ENCODE measurements at places on chromosomes 3 and 15.

DNA sequence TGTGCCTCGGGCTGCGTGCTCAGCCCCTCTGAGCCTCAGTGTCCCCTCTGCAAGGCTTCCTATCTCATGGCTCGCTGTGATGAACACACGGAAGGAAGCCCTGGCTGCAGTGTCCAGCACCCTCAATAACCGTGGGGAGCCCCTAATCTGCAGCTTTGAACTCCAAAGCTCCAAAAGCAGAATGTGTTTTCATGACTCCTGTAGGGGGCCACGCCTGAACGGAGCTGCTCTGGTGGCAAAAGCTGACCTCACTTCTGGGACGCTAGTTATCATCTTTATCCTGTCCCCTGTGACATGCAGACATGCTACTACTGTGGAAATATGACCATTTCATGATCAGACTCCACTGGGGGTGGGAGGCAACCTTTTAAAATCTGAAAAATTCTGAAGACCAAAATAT is 98.8 kb downstream of the SEC22A start:
- DNase-seq = no peak

DNA sequence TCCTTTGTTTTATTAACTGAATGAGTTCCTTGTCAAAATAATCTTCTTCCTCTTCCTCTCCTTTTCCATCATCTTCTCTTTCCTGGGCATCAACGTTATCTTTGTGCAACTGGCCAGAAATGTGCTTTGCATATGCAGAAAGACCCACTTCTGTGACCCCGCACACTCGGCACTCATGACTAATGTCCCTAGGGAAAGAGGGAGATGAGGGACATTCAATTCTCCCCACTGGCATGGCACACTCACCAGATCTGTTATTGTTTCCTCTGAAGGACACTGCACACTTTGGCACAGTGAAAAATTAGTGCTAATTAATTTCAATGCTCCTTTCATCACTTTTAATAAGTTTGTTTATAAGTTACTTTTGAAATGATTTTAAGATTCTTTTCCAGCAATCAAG is 34.0 kb downstream of the ZNF106 start:
- no peak for DNase-seq

DNA sequence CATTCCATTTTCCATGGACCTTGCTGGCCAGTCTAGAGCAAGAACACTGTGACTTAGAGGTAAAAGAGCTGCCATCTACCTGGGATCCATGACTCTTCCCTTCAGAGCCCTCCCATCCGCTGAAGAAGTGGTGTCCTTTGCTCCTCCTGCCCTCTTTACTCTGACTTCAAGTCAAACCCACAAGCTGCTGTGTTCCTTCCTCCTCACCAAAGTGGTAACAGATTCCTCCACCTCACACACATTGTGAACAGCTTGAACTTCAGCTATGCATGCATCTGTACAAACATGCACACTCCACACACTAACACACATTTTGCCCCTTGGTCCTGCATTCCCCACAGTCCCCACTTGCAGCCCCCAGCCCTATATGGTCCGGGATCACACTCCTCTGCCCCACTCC is 990 bp downstream of the IQCF5 start:
- no peak for DNase-seq

GRCh38 chr3:128074851-128075521 is 22.7 kb downstream of the SEC61A1 start:
- DNase-seq = peak; percentile 35

- no peak for DNase-seq
Observed at GRCh38 chr3:35635407-35635806, 3.9 kb upstream of the ARPP21 start.

DNA sequence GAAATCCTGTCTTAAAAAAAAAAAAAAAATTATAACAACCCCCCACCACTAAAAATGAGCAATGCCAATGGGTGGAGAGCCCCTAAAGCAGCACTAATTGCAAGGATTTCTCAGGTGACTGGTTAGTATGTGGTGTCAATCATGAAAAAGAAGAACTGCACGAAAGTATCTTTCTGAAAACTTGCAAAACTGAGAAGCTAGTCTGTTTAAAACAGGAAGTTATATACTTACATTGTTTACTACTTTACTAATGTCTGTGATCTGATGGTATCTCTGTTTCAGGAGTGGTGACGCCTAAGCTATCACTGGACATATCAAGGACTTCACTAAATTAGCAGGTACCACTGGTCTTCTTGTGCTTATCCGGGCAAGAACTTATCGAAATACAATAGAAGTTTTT is at the start of gene CCR3:
CCR3 (plus strand) TSS at position 341 of the 400 bp plus-strand sequence. CDS start 22,699 bp downstream, outside the sequence.
- DNase-seq = no peak

GRCh38 chr15:69703532-69704187 is 251.0 kb downstream of the RPLP1 start:
- no peak for DNase-seq

DNA sequence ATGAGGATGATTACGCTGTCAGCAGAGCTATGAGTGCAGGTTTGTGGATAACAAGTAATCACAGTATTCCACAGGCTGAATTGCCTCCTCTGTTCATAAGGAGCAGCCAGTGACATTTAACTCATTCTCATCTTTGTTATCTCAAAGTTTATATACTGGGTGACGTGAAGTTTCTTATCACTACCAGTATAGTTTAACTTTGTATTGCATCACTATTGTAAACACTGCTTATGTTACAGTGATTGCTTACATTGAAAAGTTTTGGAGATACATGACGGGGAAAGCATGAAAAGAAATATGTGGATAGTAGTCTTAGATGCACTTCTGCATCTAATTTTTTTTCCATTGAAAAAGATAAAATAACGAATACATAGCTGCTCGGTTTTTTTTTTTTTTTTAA is 429.7 kb downstream of the VGLL3 start:
- DNase-seq = no peak

- DNase-seq = no peak
Observed at GRCh38 chr3:100468676-100469075, 23.7 kb upstream of the TMEM45A start.

DNA sequence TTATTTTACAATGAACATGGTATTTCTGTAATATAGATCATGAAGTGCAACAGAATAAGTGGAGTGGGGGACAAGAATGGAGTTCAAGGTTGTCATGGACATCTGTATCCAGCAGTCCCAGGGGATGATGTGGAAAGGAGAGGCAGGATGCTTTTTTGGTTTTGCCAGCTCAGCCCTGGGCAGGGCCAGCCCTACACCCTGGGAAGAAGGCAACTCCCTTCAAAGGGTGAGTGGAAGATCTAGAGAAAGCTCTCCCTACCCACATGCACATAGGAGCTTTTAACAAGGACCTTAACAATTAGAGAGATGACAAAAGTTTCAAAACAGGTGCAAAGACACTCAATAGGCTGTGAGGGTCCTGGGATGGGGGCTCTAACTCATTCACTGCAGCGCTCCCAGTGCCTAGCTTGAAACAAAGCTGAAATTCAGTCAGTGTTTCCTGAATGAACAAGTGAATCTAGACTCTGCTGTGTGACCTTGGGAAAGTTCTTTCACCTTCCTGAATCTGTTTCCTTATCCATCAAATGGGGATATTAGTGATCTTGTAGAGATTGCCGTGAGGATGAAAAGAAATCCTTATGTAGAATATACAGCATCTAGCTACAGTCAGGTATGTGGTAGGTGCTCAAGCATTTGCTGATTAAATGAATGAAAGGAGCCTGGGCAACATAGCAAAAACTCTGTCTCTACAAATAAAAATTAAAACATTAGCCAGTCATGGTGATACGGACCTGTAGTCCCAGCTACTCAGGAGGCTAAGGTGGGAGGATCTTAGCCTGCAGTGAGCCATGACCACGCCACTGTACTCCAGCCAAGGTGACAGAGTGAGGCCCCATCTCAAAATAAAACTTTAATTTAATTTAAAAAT is 14.3 kb downstream of the BHLHE40 start:
- DNase-seq = peak; percentile 63

DNA sequence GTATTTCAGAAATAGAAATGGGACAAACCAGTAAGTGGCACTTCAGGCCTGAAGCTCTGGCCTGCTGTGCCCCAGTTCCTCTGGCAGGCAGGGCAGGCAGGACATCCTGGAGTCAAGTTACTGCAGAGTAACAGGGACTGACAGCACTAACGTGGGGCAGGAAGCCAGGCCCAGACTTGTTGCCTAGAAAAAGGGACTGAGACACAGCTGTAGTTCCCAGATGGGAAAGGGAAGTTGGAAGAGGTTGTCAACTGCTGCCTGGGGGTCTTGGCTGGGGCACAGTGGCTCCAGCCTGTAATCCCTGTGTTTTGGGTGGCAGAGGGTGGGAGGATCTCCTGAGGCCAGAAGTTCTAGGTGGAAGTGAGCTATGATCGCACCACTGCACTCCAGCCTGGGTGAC is 171.9 kb downstream of the FMN1 start:
- peak; percentile 77 for DNase-seq

DNA sequence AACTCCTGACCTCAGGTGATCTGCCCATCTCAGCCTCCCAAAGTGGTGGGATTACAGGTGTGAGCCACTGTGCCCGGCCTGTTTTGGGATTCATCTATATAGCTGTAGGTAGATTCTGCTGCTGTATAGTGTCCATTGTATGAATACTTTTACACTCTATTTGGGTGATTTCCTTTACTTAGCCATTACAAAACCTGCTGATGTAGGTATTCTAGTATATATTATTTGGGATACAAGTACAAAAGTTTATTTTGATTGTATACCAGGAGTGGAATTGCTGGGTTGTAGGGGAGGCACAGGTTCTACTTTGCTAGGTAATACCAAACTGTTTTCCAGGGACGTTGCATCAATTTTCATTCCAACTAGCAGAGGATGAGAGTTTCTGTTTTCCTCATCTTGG is 9.5 kb upstream of the OXSR1 start:
- DNase-seq = no peak

DNA sequence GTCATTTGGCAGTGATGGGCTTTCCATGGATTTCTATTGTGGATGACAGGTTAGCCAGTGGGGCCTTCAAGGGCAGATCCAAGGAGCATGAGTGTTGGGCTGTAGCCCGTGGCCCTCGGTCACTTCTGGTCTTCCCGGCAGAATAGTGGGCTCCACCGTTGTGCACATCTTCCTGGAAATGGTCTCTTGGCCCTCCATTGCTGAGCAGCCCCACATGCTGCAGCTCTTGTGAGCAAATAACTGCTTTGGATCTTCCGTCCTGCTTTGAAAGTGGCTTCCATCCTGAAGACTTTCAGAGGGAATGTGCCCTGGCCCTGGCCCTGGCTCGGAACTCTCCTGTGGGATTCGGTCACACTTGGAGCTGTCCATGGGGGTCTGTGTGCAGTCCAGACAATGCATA is 102.8 kb downstream of the SNRPN start:
- no peak for DNase-seq

DNA sequence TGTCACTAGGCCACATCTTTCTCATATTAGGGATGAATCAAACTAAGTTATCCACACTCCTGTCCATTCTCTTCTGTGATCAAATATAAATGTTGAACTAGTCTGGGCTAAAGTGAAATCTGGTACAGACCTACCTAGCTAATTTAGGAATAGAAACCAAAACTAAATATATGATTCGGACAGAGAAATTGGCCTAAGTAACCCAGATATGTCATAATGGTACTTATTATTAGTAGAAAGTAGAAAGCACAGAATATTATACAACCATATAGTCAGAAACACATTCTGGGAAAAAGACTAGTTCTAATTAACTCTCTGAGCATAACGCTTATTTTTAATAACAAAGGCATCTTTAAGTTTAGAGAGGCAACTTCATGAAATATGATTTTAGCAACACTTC is 389.0 kb downstream of the LSAMP start:
- no peak for DNase-seq

- no peak for DNase-seq
Observed at GRCh38 chr3:104878395-104878794, 488.3 kb upstream of the ALCAM start.

GRCh38 chr15:64947211-64947610 is 35.5 kb downstream of the ANKDD1A start:
- DNase-seq = no peak

DNA sequence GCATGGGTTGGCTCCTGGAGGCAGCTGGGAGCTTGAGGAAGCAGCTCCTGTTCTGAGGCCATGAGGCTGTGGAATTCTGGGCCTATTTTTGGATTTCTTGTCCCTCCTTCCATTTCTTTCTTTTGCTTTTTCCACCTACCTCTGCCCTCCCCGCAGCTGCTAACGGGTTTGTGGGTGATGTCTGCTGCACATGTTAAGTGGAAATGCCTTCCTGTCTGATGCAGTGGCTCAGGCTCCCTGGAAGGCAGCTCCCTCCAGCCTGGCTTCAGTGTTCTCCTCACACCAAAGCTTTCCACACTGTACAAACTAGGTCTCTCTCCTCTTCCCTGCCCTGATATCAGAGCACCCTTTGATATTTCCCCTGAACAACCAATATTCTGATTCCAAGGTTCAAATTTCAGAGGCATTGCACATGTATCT is 33.8 kb upstream of the ESYT3 start:
- no peak for DNase-seq

GRCh38 chr3:134038716-134039115 is 9.0 kb upstream of the SLCO2A1 start:
- no peak for DNase-seq

DNA sequence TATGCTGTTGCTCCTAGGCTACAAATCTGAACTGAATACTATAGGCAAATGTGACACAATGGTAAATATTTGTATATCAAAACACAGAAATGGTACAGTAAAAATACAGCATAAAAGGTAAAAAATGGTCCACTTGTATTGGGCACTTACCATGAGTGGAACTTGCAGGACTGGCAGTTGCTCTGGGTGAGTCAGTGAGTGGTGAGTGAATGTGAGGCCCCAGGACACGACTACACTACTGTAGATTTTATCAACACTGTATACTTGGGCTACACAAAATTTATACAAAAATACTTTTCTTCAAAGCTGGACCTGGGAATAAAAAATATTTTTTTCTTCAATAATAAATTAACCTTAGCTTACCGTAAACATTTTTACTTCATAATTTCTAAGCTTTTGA is 41.6 kb upstream of the DUT start:
- peak; percentile 11 for DNase-seq

DNA sequence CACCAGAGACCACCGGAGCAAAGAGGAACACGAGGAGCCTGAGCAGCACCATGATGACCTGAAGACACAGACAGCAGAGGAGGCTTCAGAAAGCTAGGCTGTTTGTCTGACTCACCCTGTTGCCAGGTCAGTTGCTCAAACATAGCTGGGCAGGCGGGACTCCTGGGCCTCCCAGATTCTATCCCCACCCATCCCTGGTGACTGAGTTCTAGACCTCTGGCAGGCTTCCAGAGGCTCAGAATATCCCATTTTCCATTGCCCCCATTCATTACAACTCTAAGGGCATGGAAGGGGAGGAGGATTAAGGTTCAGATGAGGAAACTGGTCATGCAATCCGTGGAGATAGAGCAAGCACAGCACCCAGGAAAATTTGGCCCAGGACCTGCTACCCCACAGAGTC is at the start of gene CDHR4:
CDHR4 (minus strand) TSS at position 113 of the 400 bp plus-strand sequence; CDS start at position 52, 61 bp downstream.
- peak; percentile 72 for DNase-seq

GRCh38 chr3:194306109-194306686 is 44.9 kb downstream of the CPN2 start:
- DNase-seq = no peak

Measured in mammary epithelial cell (primary cell).